ENCODE measurements at places on chromosomes 4 and X. TPM values are rescaled to one million over a fixed set of nuclear protein-coding genes. Genes with fewer than 3 reads are reported as not detected.

DNA sequence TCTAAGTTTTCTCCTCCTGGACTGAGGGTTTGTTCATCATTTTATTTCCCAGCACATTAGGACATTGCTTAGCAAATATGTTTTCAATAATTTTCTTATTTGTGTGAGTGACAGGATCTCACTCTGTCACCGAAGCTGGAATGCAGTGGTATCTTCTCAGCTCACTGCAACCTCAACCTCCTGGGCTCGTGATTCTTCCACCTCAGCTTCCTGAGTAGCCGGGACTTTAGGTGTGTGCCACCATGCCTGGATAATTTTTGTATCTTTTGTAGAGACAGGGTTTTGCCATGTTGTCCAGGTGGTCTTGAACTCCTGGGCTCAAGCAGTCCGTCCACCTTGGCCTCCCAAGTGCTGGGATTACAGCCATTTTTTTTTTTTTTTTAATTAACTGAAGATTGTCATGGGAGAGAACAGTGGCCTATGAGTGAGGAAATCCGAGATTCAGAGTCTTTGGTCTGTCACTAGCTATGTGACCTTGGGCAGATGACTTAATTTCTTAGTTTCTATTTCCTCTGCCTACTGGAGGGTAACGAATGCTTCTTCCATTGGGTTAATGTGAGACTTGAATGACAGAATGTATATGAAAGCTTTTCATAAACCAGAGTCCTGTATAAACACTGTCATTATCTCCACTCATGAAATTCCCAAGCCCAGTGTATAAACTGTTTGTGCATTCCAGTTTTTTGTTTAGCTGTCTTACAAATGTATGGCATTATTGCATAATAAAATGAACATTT is 23.9 kb downstream of the MOB1B start:
- DNase-seq = no peak

Gene IGSF1
- 1.1 TPM for total RNA-seq

- no peak for DNase-seq
Observed at GRCh38 chrX:74519870-74520269, 94.6 kb downstream of the RLIM start.

DNA sequence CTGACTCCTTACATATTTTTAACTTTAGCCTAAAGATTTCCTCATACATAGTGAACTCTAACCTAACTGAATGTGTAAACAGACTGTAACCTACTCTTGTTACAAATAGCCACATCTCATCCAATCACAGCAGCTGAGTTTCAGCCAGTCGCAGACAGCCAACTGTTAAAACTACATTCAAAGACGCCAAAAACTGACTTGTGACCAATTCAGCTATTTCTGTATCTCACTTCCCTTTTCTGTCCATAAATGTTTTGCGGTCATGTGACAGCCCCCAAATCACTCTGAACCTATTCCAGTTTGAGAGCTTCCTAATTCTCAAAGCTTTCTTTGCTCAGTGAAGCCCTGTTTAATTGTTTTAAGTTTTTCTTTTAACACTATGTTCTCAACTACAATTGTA is 2731.9 kb downstream of the ARAP2 start:
- no peak for DNase-seq

Gene YY2
- total RNA-seq = 1.6 TPM

Gene ADAMTS3
- total RNA-seq = 7.4 TPM

DNA sequence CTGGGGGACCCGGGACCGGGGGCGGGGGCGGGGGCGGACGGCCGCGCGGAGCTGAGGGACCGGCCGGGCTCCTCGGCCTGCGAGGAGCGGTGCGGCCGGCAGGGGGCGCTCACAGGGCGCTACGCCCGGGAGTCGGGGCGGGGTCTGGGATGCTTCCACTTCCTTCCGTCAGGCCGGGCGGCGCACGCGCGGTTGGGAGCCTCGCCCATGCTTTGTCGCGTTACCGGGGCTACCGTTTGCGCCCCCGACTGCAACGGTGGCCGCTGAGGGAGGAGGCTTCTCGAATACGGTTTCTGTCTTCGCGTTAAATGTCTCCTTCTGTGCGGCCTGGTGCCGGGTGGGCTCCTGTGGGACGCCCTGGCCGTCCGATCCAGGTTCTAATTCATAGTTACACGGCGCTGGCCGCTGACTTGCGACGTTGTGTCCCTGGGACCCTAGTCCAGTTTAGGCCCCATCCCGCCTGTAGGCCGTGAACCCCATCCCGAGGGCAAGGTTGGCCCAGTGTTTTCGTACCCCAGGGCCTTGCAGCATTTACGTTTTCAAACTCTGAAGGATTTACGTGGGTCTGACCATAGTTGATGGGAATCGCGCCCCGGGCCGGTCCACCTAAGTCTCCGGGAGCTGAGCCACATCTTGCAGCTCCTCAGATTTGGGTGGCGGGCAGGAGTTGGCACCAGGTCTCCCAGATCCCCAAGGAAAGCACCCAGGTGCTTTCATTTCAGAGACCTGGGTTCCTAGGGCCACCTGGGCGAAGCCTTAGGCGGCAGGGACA is 549 bp downstream of the MSL3 start:
- peak; percentile 84 for DNase-seq

Gene INPP4B
- total RNA-seq = 4.9 TPM

- DNase-seq = no peak
Observed at GRCh38 chr4:10492464-10492863, 35.2 kb upstream of the ZNF518B start.

GRCh38 chr4:93633721-93634120 is 194.8 kb upstream of the ATOH1 start:
- DNase-seq = no peak

DNA sequence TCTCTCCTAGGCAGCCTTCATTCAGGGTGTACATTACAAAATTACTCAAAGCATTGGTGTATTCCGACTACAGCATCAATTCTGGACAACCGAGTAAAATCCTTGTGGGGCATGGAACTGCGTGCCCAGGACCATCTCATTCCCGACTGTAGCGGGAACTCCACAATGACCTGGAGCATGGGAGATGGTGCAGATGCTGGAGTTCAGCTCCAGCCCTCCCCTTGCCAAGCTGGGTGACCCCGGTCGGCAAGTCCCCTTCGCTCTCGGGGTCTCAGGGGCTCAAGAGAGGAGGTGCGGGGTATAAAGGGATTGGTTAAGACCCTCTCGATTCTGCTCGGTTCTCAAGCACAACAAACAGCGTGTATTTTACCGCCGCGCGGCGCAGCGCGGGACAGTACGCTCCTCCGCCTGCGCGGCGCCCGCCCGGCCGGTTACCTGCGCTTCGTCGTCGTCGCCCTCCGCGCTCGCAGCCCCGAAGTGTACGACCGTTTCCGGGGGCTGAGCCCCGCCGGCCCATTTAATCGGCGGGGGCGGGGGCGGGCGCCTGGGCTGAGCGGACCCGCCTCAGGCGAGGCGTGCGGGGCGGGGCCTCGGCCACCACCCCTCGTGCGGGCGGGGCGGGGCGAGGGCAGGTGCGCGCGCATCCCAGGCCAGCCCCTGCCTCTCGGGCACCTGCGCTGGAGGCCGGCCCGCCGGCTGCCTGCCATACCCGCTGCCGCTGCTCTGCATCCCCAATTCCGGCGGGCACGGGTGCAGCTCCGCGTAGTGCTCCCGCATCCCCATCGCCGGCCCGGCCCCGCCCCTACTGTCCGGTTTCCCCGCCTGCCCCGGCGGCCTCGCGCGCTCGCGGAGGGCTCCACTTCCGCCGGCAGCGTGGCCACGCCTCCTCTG is at the start of gene G6PD:
TSS of gene G6PD (minus strand) at position 493 of the 891 bp plus-strand sequence. CDS start 691 bp downstream, outside the sequence.
- DNase-seq = peak; percentile 72

GRCh38 chr4:123343400-123344041 is 53.1 kb upstream of the SPRY1 start:
- no peak for DNase-seq

DNA sequence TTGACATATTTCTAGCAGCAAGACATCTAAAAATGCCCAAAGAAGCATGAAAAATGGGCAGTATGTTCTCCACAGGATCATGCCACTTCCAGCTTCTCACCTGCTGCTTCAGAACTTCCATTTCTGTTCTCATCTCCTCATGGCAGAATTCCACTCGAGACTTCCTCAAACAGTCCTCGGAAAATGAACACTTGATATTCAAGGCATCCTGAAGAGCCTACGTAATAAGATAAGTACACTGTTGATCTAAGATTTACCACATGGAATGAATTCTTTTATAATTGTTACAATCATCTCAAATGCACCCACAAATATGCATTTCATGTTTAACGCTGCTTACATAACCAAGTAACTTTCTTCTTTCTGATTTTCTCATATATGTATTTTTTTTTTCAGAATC is 14.1 kb downstream of the TNIP3 start:
- no peak for DNase-seq

- peak; percentile 76 for DNase-seq
Observed at GRCh38 chrX:107627838-107628661, at the start of gene PRPS1. TSS of gene PRPS1 (plus strand) at chrX:107628510. CDS start at chrX:107628629, 119 bp downstream.
